ENCODE measurements at places on chromosomes 5 and 9. TPM values are rescaled to one million over a fixed set of nuclear protein-coding genes. Genes with fewer than 3 reads are reported as not detected.
A peak's percentile ranks its signal among the peaks of the same experiment; 100 is the strongest.

- no peaks in the 10 kb centered on the region for H3K27me3 ChIP-seq
- no peak for DNase-seq
- no peak overlapping the region for H3K4me3 ChIP-seq
- no peak overlapping the region for H3K27ac ChIP-seq
Measured at GRCh38 chr5:56270058-56270457, 36.9 kb upstream of the ANKRD55 start.

GRCh38 chr5:111691914-111692313 lies 65.1 kb downstream of the NREP start:
- no peaks in the 10 kb centered on the region for H3K4me1 ChIP-seq
- DNase-seq, result no peak
- no peaks in the 10 kb centered on the region for H3K36me3 ChIP-seq
- H3K27ac ChIP-seq, result no peak overlapping the region
- H3K27me3 ChIP-seq, result no peaks in the 10 kb centered on the region
- H3K4me3 ChIP-seq, result no peak overlapping the region

- peaks cover 7% of the 10 kb centered on the region for H3K4me1 ChIP-seq
- no peak overlapping the region for H3K4me3 ChIP-seq
- H3K27ac ChIP-seq, result no peak overlapping the region
- no peaks in the 10 kb centered on the region for H3K36me3 ChIP-seq
Measured at GRCh38 chr5:113145757-113146387, 169.3 kb downstream of the DCP2 start.

DNA sequence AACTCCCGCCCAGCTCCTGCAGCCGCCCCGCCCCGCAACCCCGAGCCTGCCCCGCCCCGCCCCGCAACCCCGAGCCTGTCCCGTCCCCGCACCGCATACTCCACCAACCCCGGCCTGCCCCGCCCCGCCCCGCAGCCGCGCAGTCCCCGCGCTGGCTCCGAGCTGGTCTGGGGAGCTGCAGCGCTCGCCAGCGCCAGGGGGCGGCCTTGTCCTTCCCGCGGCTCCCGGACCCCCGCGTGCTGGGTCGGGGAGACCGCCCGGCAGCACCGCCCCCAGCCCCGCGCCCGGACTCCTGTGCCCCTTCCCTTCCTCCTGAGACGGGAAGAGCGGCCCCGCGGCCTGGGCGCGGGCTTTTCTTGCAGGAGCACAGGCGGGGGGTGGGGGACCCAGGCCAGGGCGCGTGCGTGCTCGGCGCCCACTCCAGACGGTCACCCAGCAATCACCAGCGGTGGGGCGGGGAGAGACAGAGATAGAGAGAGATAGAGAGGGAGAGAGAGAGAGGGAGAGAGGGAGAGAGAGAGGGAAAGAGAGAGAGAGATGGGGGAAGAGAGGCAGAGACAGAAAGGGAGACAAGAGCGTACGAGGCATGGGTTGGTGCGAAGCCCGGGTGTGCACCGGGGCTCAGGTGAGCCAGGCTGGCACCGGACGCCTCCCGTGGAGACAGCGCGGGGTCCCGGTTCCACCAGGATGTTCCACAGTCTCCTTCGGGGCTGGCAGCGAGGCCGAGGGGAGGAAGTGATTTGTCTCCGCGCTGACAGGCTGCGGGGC lies 14.7 kb upstream of the TMEM250 start:
- DNase-seq, result no peak
- no peaks in the 10 kb centered on the region for H3K36me3 ChIP-seq
- H3K27me3 ChIP-seq, result peaks cover 38% of the 10 kb centered on the region
- H3K4me3 ChIP-seq, result peak overlapping the region; percentile 20

GRCh38 chr5:177366528-177367322 lies 9.0 kb downstream of the RGS14 start:
- peaks cover 46% of the 10 kb centered on the region for H3K27me3 ChIP-seq
- peak overlapping the region; percentile 52 for H3K4me3 ChIP-seq
- H3K4me1 ChIP-seq, result peaks cover 45% of the 10 kb centered on the region
- H3K36me3 ChIP-seq, result no peaks in the 10 kb centered on the region
- DNase-seq, result no peak

- no peaks in the 10 kb centered on the region for H3K36me3 ChIP-seq
- H3K4me3 ChIP-seq, result no peak overlapping the region
- H3K4me1 ChIP-seq, result peaks cover 5% of the 10 kb centered on the region
- no peaks in the 10 kb centered on the region for H3K27me3 ChIP-seq
- no peak for DNase-seq
Measured at GRCh38 chr9:27383524-27383923, 86.6 kb upstream of the EQTN start.

DNA sequence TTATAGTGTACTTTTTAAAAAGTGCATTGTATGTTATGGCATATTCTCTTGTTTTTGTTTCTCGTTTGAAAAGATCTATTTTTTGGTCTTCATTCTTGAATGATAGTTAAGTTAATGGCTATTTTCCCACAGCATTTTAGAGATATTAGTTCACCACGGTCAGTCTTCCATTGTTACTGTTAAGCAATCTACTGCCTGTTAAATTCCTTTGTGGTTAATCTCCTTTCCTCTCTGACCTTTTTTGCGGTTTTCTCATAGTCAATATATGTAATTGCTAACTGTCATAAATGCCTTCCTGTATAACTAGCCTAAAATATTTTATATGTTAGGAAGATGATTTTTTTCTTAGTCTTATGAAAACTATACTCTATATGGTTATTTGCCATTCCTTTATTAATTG lies 250.8 kb upstream of the FBXL7 start:
- no peaks in the 10 kb centered on the region for H3K4me1 ChIP-seq
- H3K36me3 ChIP-seq, result no peaks in the 10 kb centered on the region
- H3K27me3 ChIP-seq, result no peaks in the 10 kb centered on the region
- no peak overlapping the region for H3K27ac ChIP-seq

DNA sequence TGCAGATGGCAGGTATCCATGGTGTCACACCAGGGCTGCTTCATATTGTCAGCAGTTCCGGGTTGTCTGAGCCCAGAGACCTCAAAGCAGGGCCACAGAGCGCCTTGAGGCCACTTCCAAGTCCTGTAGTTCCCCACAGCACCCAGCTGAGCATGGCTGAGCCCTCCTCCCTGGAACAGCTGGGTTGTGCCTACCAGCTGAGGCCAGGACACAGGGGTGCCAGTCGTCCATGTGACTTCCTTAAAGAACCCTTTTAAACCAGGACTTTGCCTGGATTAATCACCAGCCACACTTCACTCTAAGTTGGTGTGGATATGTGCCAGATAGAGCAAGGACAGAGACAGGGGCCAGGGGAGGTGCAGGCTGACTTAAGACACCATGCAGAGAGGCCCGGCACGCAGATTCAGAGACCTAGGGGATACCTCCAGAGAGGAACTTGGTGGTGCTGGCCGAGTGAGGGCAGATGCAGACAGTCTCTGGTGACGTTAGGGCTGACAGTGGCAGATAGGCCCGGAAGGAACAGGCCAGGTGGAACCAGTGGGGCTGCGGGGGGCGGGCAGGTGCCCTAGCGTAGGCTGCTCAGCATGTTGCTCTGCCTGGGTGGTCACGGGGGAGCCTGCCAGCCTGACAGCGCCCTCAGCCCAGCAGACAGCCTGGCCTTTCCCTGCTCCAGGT lies 142.7 kb downstream of the CACNA1B start:
- no peak overlapping the region for H3K4me3 ChIP-seq
- H3K4me1 ChIP-seq, result peaks cover 16% of the 10 kb centered on the region
- no peak overlapping the region for H3K27ac ChIP-seq
- peaks cover 41% of the 10 kb centered on the region for H3K36me3 ChIP-seq
- H3K27me3 ChIP-seq, result peaks cover 19% of the 10 kb centered on the region
- no peak for DNase-seq

DNA sequence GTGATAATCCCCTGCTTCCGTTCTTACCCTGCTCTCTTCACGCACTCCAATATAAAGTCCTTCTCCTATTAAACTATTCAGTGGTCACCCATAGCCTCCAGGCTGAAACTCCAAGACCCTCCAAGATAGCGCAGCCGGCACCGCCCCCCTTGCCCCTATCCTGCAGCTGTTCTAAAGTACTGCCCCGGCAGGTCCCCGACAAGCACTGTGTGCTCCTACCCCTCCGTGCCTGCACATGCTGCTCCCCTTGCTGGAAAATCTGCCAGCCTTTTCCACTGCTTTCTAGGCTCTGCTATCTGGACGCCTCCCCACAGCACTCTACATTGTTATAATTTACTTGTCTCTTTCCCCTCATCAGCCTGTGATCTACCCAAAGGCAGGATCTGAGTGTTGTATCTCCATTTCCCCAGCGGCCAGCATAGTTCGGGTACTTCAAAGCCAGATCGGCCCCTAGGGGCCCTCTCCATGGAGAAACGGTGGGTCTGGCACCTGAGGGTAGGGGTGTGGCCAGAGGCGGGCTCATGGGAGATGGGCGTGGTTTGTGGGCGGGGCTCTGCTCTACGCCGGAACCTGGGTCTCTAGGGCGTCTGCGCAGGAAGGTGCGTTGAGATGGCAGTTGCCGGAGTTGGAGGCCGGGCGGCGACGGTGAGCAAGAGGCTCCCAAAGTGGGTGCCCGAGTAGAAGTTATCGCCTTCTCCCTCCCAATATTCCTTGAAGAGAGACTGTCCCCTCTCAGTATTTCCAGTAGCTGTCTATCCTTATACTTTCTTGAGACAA lies 83.5 kb upstream of the RUSC2 start:
- H3K4me3 ChIP-seq, result no peak overlapping the region
- H3K27ac ChIP-seq, result no peak overlapping the region
- H3K36me3 ChIP-seq, result peaks cover 12% of the 10 kb centered on the region
- H3K4me1 ChIP-seq, result peaks cover 3% of the 10 kb centered on the region

- no peaks in the 10 kb centered on the region for H3K27me3 ChIP-seq
- H3K27ac ChIP-seq, result no peak overlapping the region
- H3K4me1 ChIP-seq, result no peaks in the 10 kb centered on the region
- no peak for DNase-seq
Measured at GRCh38 chr5:122984425-122984824, 52.1 kb downstream of the PPIC start.

DNA sequence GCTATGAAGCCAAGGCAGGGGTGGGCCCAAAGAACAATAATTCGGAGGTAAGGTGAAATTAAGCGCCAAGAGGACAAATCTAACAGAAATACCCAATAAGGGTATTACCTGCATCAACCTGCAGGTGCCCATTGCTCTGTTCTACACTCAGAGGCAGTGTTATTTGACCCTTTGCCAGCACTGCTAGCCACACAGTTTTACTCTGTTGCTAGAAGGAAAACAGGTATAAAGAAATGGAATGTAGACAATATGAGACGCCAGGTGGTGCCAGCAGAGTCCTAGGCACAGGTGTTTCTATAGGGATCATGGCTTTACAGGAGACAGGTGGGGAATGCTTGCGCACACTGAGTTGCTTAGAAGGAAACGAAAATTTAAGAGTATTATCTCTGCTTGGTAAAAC lies 201.3 kb downstream of the HTR1A start:
- no peaks in the 10 kb centered on the region for H3K4me1 ChIP-seq
- DNase-seq, result no peak
- no peak overlapping the region for H3K4me3 ChIP-seq
- H3K27ac ChIP-seq, result no peak overlapping the region

DNA sequence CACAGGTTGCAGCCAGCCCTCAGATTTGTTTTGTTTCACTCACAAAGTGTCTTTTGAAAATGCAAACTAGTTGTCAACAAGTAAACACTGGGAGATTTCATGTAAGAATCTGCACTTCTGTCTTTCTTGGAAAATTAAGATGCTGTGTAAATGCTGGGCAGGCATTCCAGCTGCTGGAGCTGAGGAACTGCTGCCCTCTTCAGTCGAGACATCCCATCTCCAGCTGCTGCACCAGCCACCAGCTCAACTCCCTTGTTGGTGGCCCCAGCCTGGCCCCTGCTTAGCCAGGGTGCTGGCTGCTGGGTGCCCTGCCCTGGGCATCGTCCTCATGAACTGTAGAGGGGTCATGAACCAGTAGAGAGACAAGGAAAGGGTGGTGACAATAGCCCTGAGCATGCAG lies 33.1 kb upstream of the AFAP1L1 start:
- peaks cover 25% of the 10 kb centered on the region for H3K36me3 ChIP-seq
- H3K4me3 ChIP-seq, result no peak overlapping the region
- DNase-seq, result no peak
- no peaks in the 10 kb centered on the region for H3K4me1 ChIP-seq
- no peak overlapping the region for H3K27ac ChIP-seq
- no peaks in the 10 kb centered on the region for H3K27me3 ChIP-seq

GRCh38 chr5:13692172-13692571 lies 252.3 kb downstream of the DNAH5 start:
- no peak overlapping the region for H3K4me3 ChIP-seq
- H3K27ac ChIP-seq, result no peak overlapping the region
- no peaks in the 10 kb centered on the region for H3K27me3 ChIP-seq
- no peaks in the 10 kb centered on the region for H3K36me3 ChIP-seq
- H3K4me1 ChIP-seq, result no peaks in the 10 kb centered on the region

DNA sequence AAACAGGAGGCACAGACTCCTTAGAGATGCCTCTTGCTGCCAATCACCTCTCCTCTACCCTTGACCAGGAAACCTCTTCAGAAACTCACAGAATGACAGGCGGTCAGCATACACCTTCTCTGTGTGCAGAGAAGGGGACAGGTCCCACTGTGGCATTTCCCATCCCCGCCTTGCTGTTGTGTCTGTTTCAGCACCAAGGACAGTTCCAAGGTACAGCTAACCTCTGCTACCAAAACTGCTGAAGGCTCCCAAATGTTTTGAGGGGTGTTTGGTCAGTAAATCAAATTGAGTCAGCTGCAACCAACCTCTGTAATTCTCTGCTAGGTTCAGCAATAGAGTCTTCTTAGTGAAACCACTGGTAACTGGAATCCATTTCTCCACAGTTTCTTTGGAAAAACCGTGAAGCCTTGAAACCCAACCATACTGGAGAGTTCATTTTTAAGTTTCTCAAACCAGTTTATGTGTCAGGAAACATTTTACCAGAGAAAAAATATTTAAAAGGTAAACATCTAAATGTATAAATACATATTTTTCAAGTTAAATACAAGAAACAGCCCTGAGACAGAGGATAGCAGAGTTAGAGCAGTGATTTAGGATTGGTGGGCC lies 122.0 kb downstream of the DRD1 start:
- no peaks in the 10 kb centered on the region for H3K4me1 ChIP-seq
- no peaks in the 10 kb centered on the region for H3K27me3 ChIP-seq
- DNase-seq, result peak; percentile 33
- H3K36me3 ChIP-seq, result no peaks in the 10 kb centered on the region
- H3K4me3 ChIP-seq, result no peak overlapping the region
- no peak overlapping the region for H3K27ac ChIP-seq

- H3K4me3 ChIP-seq, result no peak overlapping the region
- H3K4me1 ChIP-seq, result no peaks in the 10 kb centered on the region
- H3K27ac ChIP-seq, result no peak overlapping the region
- no peak for DNase-seq
- H3K36me3 ChIP-seq, result no peaks in the 10 kb centered on the region
Measured at GRCh38 chr5:96387616-96388015, 45.4 kb downstream of the PCSK1 start.

- H3K4me1 ChIP-seq, result peaks cover 25% of the 10 kb centered on the region
- H3K36me3 ChIP-seq, result peaks cover 11% of the 10 kb centered on the region
- no peaks in the 10 kb centered on the region for H3K27me3 ChIP-seq
- no peak within 1 kb of the TSS for H3K27ac ChIP-seq
- H3K4me3 ChIP-seq, result peak within 1 kb of the TSS; percentile 55
- DNase-seq, result peak; percentile 64
Measured at GRCh38 chr9:135479469-135480052, at the start of gene PPP1R26. TSS of gene PPP1R26 (plus strand) at chr9:135479782. CDS start at chr9:135484511, 4,729 bp downstream.

GRCh38 chr5:173643964-173644363 lies 27.5 kb upstream of the BOD1 start:
- H3K27me3 ChIP-seq, result no peaks in the 10 kb centered on the region
- H3K36me3 ChIP-seq, result no peaks in the 10 kb centered on the region
- peak; percentile 98 for DNase-seq
- peak overlapping the region; percentile 84 for H3K27ac ChIP-seq

- DNase-seq, result peak; percentile 8
- H3K27ac ChIP-seq, result no peak overlapping the region
Measured at GRCh38 chr5:133048993-133049725, 2.7 kb upstream of the HSPA4 start.

Gene TMEFF1
- 13.1 TPM for total RNA-seq

Gene FSTL4
- total RNA-seq, result 6.0 TPM

Gene NEURL1B
- total RNA-seq, result 8.5 TPM
